ENCODE measurements at places on chromosomes 5 and 9.

GRCh38 chr9:119853126-119853525, 483.9 kb upstream of the BRINP1 start:
- no peak for DNase-seq

- DNase-seq = no peak
Measured at GRCh38 chr5:13187186-13187585, 757.3 kb downstream of the DNAH5 start.

DNA sequence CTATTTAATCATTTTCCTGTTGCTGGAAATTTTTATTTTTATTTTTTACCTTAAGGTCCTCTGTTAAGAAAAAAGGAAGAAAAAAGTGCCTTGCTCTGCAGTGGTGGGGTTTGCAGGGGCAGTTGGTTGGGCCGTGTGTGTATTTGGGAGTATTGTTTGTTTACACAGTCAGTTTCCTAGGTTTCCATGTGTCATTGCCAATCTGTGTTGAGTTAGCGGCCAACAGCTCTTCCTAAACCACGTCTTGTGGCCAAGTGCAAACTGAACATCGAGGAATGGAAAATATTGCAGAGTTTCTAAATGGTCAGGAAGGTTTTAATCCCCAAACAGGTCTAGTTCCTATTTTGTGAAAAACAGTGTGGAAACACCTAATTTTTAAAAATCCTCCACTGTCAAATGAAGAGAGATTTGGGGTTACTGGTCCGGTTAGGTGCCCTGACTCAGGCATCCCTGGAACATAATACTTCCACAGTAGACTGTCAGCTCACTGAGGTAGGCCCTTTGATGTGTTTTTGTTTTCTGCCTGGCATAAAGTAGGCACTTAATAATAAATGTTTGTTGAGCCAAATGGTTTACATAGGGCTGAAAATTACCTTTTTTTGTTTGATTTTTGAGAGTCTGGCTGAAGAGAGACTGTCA, 37.0 kb downstream of the MAMDC2 start:
- DNase-seq = peak; percentile 48

DNA sequence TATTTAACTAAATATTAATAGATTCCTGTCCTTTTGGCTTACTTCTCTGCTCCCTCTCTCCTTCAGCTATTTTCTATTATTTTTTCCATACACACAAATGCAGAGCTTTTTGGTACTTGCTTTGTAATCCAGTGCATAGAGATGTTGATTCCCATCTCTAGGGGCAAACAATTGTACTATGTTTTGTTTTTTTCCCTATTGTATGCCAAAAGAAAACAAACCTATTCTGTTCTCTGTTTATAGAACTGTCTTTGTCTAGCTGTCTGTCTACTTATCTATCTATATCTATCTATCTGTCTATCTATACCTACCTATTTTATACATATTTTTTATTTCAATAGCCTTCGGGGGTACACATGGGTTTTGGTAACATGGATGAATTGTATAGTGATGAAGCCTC, 121.6 kb upstream of the LIFR start:
- DNase-seq = no peak

GRCh38 chr9:69495296-69495695, 170.3 kb downstream of the ENTREP1 start:
- DNase-seq = no peak

DNA sequence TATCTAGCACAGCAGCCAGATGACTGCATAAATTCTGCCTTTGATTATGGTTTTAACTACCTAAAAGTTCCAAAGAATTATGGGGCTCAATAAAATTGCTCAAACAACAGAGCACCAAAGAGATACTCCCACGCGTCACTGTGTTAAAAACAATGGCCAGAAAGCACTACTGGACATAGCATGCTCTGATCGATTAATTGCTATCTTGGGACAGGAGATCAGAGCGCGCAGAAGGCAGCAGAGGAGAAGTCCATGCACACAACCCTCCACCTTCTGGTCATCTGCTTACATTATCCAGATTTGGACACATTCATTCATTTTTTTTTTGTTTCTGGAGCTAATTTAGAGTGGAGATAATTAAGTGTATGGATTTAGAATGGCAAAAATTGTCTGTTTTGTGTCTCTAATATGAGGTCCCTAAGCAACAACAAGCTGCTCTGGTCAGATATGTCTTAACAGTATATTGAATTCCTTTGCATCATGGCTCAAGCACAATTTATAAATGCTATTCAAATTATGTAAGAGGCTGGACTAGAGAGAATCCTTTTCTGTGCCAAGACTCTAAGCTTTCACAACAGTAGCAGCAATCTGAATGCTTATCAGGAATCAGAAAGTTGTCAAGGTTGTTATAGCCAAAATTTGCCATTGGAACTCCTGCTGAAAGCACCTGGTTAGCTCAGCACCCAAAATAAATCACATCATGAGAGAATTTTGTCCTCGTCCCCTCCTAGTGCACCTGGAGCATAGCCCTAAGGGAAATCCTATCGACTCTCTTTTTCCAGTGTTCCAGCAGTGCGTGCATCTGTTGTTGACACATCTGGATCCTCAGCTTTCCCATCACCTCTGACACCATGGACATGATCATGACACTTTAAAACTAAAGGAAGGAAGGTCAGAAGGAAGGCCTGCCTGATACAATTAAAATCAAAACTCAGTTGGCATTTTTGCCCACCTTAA, 98.6 kb upstream of the HMHB1 start:
- DNase-seq = no peak

DNA sequence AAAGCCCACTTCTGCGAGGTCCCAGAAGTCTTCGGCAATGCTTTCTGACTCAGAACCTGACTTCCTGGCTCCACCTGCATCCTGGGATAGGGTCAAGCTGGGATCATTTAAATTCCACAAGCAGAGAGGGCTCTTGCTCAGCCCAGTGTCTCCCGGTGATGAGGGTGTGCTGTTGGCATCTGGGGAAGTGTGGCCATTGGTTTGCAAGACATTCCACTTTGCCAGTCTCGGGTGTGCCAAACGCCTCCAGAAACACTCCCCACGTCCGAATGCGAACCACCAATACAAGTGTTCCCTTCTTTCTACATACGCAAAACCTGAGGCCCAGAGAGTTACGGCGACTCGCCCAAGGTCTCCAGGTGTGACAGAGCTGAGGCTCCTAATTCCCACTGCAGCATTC, 43.1 kb upstream of the FCN2 start:
- DNase-seq = no peak

DNA sequence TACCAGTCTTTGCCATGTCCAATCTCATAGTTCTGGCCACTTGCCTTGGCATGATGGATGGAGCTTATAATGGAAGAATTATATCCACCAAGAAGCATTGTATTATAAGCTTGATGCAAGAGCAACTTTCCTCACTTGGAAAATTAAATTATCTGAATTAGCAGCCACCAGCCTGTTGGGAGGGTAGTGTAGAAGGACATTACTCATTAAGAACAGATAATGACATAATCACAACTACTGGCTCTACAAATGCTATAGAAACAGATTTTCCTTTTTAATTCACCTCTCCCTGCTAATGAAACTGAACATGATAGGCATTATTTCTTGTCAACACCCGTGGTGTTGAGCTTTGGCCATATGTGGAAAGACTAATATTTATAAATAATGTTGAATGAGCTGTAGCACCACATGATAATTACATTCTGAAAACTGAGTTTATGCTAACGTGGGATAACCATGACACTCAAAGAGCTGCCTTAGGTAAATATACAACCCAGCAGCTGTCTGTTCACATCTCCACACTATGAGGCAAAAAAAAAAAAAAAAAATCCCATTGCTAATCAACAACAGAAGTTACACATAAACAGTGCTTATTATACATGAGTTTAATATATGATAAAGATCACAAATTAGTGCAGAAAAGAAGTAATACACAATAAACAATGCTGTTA, 48.1 kb upstream of the NR4A3 start:
- no peak for DNase-seq

DNA sequence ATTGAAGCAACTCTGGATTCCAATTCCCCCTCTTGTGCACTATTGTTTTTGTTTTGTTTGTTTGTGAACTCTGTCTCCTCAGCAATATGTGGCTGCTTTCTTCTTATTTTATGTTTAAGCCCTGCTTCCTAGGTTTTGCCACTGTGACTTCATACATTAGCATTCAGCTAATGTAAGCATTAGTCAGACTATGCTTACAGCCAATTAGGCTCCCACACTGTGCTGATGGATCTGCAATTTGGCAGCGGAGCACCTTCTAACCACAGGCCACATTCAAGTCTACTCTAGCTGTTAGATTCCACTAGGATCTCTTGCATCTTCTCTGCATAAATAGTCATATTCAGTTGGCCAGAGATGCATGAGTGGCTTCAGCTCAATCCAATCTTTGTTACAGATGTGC, 9.6 kb upstream of the BICD2 start:
- DNase-seq = no peak

GRCh38 chr5:60822285-60822556, 21.8 kb downstream of the ELOVL7 start:
- no peak for DNase-seq

DNA sequence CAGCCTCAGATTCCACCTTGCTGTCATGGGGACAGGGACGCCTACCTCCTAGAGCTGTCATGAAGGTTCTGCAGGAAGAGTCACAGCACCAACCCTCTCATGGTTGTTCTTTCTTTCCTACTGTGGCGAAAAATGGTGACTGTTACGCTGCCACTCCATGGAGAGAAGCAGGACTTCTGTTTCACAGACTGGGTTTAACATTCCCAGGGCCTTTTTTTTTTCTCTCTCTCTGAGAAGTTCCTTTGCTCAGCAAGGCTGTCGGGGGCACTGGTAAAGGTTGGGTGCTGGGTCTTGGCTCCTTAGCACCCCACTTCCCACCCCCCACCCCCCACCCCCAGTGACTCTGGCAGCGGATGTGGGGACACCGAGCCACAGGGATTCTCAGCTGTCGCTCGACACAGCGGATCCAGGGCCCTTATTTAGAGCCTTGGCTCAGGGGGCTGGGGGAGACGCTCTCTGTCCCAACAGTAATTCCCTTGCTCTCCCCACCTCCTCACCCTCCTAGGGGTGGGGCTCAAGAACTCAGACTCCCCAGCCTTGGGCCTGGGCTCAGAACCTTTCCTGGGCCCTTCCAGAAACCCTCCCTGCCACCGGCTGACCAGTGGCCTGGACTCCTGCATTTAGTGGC, 34.4 kb downstream of the DUSP1 start:
- DNase-seq = peak; percentile 20

GRCh38 chr5:125719681-125720347, 703.4 kb upstream of the GRAMD2B start:
- DNase-seq = peak; percentile 2

GRCh38 chr5:177109810-177110209, 23.1 kb downstream of the FGFR4 start:
- DNase-seq = no peak

DNA sequence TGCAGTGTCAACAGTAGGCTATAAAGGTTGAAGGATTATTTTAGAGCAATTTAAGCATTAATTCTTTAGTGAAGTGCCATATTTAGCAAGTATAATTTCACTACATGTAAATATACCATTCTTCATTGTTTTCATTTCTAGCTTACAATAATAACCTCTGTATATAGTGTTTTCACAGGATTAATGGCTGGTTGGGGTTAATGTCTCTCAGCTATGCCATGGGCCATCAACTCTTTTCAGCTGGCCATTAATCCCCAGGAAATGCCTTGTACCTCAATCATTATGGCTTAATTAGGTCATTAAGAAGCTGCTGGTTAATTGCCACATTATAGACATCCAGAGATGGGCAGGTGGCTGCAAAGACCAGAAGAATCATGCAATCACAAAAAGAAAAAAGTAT, 715.1 kb downstream of the MAT2B start:
- no peak for DNase-seq

Data from GM23338 (cell line).